Suppressor macrophage (primary cell): ENCODE measurements at places on chromosomes 11 and 22.

GRCh38 chr22:35046744-35047462 lies 19.1 kb upstream of the ISX start:
- DNase-seq = no peak

DNA sequence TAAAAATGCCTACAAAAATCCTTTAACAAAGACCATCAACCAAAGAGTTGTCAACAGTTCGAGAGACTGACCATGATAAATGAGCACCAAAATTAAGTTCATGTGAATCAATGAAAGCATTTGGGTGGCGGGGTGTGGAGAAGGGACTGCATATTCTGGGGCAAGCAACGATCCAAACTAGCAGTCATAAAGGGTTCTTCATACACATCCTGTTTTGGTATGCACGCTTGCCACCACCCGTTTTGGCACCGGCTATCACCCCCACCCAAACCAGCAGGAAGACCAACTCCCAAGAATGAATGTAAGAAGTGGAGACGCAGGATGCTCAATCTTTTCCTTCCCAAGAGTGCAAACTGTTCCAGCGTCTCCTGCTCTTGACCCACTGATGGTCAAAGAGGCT lies 80.8 kb downstream of the SGSM3 start:
- DNase-seq = no peak

DNA sequence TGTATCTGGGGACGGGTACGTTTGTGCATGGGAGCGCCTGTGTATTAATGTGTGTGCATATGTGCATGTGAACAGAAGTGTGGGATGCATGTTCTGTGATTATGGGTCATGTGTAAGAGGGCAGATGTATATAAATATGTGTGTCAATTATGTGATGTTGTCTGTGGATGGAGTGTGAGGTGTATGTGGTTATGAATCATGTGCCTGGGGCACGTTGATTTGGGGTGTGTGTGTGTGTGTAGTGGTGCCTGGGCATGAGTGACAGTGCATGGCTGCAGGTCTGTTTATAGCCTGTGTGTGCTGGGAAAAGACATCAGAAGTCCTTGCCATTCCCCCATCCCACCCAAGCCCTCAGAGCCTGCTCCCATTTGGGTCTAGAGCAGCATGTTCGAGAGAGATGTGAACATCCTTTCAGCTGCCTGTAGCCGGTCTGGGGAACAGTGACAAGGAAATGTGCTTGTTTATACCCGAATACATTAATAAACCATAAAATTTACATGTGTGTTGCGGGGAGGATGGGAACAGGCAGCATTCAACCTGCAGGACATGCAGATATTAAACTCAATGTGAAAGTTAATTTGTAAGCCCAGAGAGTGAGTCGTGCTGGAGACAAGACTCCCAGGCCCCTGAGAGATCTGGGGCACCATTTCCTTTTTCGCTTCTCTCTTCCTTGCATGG lies 129.0 kb downstream of the NECTIN1 start:
- DNase-seq = no peak

GRCh38 chr11:95297680-95298452 lies 66.9 kb upstream of the SESN3 start:
- no peak for DNase-seq

DNA sequence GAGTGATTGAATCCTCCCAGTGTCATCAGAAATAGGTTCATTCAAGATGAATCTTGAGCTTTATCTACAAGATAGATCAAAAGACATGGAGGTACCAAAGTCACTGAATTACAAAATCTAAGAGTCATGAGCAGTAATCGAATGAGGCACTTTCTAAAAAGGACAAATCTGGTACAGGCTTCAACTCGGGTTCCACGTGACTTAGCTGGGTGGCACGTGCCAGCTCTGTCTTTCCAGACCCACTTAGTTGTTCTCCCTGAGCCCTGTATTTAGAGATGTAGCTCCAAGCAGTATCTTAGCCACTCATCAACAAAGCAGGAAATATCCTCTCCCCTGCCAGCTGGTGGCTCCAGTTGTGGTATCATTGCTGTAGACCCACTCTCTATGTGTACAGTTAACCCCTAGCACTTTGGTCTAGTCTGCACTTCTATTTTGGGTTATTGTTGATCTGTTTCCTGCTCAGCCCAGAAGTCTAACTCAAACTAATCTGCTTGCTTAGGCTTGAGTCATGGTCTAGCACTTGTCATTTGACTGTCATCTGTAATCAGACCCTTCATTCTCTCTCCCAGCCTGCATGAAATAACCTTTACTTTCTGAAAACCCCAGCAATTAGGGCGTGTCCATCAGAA lies 528.7 kb downstream of the ETS1 start:
- no peak for DNase-seq

DNA sequence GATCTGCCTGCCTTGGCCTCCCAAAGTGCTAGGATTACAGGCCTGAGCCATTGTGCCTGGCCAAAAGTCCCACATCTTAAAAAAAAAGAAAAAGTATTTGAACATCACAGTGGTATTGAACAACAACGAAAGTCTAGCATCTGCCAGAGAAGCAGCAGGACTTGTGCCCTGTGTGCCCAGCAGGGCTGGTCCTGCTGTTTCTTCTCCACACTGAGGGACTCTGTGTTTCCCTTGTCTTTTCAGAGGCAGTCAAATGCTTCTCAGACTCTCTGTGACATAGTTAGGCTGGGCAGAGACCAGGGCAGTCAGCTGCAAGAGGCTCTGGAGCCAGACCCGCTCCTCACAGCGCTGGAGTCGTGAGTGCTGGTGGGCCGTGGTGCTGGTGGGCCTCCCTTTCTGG lies 56.2 kb downstream of the SBF1 start:
- DNase-seq = no peak

DNA sequence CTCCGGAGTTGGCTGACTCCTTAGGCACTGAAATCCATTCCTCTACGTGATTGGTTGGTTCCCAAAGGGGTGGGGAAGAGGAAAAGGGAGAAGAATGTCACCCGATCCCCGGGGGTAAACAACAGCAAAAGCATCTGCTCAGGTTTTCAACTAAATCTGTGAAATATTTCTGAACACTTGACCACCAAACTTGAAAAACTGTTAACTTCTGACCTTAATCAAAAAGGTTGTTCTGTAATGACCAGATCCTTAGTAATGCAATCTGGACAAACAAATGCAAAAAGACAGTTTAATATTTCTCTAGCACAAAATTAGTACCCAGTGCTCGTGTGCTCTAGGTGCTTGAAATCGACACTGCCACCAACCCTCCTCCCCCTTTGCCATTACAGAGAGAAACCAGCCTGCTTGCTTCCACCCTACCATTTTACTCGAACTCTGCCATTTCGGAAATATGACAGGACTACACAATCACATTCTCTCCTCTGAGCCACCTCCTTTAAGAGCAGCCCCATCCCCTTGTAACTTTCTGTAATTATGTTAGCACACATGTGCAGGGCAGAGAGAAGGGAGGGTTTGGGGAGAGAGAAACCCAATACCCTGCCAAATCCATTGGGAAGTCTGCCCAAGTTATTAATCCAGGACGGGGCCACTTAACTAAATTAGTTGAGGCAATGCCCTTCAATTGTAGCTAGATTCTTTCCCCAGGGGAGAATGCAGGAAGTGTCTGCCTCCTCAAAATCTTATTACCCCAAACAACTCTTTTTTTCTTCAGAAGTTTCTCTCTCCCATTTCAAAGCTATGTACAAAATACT lies 113.8 kb downstream of the RBFOX2 start:
- DNase-seq = peak; percentile 87

DNA sequence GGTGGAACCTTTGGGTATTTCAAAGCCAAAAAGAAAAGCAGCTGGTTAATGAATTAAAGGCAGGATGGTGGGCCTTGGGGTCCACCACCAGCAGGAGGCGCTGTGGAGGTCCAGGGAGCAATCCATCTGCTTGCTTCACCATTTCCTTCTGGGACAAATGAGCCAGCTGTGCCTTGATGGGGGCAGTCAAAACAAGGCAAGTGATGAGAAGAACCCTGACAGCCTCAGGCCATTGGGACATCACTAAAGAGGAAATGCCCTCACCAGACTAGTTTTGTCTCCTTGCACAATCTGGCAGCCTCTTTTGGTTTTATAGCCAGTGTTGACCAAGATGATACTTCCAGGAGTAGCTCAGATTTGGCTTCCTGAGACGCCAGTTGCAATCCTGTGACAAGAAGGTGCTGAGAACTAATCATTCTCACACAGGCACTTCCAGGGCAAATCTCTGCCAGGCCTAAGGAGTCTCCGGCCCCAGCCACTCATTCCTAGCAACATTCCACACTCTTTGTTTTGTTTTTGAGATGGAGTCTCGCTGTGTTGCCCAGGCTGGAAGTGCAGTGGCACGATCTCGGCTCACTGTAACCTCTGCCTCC lies 38.2 kb upstream of the WEE1 start:
- DNase-seq = peak; percentile 95
